ENCODE measurements at places on chromosomes 7 and 10.

GRCh38 chr10:103692952-103693811, 162.2 kb downstream of the SH3PXD2A start:
- peak; percentile 38 for DNase-seq

DNA sequence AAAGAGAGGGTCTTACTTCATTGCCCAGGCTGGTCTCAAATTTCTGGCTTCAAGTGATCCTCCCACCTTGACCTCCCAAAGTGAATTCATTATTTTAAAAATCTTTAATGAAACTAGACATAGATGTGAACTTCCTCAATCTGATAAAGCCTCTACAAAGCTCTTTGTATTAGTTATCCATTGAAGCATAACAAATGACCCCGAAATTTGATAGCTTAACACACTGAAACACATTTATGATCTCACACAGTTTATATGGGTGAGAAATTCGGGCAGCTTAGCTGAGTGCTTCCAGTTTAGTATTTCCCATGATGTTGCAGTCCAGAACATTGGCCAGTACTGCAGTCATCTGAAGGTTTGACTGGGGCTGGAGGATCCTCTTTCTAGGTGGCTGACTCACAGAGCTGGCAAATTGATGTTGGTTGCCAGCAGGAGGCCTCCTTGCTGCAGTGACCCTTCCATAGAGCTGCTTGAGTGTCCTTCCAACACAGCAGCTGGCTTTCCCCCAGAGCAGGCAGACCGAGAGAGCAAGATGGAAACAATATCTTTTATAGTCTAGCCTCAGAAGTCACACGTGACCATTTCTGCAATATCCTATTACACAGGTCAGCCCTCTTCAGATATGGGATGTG, 16.6 kb upstream of the WNT8B start:
- no peak for DNase-seq

- no peak for DNase-seq
Measured at GRCh38 chr10:4066581-4067390, 281.8 kb upstream of the KLF6 start.

GRCh38 chr7:26553582-26553981, 261.9 kb downstream of the SNX10 start:
- DNase-seq = no peak

- DNase-seq = no peak
Measured at GRCh38 chr10:11208908-11209829, 191.5 kb downstream of the CELF2 start.

- DNase-seq = no peak
Measured at GRCh38 chr10:46293228-46293627, 6.4 kb downstream of the ANTXRL start.

DNA sequence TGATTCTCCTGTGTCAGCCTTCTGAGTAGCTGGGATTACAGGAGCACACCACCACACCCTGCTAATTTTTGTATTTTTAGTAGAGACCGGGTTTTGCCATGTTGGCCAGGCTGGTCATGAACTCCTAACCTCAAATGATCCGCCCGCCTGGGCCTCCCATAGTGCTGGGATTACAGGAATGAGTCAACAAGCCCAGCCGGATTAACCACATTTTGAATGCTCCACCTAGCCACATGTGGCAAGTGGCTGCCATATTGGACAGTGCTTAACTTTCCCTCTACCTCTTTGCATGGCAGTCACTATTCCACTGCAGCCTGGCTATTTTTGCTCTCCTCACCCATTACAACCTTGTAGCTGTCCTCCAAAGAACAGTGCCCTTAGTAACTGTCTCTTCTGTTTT, 160.1 kb downstream of the GATA3 start:
- DNase-seq = no peak

DNA sequence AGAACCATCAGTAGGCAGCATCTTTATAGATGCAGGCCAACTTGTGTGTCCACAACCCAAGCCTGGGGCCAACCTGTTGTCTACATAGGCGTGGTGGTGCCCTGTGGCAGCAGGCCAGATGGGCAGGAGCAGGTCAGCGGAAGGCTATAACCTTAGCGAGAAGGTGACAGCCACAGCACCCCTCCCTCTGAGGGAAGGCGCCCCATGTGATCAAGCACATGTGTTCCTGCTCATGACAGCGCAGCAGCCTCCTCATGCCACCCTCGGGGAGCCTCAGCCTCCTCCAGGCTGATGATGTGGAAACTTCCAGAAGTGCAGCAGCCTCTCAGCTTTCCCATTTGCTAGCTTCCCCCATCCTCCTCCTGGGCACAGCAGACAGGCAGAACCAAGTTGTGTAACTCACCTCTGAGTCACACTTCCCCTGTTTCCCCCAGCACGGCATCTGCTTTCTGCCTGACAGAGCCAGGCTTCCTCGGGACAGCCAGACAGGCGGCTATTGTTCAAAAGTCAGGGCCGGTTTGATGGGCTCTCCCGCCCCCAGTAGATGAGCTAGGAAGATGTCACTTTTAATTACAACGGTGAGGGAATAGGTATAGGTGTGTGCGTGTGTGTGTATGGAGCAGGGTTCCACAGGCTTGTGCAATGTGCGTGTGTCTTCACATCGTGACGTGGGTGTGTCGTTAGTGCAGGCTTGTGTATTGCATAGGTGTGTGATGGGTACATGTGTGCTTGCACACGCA, 312.0 kb upstream of the ZMIZ1 start:
- DNase-seq = peak; percentile 43

- DNase-seq = no peak
Measured at GRCh38 chr7:112789453-112789816, 758 bp downstream of the TMEM168 start.

DNA sequence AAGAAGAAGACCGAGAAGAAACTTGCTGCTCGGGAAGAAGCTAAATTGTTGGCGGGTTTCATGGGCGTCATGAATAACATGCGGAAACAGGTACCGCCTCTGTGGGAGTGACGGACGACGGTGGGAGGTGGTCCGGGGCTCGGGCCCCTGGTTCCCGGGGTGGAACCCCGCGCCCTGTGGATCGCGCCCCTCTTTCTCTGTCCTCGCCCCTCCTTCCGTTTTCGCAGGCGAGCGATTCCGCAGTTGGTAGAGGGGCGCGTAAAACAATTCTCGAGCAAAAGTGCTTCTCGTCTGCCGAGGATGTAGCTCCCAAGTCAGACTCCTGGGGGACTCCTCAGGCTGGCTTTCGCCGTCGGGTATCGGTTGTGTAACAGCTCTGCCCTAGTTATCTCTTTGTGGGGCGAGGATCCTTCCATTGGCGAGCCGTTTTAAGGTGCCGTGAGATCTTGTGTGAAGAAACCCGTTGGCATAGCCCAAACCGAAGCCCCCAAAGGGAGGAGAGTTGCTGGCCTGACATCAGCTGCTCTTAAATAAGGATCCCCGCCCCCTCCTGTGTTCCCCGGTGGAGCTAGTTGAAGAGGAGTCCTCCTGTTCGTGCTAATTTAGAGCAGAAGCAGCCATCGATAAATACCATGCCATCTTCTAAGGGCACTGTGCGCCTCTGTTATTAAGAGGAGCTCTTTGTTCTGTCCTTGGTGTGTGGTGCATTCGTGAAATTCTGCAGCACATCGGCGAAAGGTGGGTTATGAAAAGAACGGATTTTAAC, 655 bp downstream of the KLHL7 start:
- DNase-seq = peak; percentile 75

DNA sequence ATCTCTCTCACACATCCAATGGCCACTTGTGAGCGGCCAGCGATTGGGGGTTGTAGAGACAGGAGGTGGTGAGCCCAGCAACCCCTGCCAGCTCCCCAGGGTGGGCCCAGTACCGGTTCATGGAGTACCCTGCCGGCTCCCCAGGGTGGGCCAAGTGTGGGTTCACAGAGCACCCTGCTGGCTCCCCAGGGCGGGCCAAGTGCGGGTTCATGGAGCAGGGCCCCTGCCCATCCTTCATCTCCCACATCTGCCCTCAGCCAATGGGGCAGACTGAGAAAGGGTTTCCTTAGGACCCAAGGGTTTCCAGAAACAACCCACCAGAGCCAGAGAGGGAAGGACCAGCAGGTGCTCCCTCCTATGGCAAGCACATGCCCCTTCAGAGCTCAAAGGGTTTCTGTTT, 21.4 kb upstream of the SLIT1 start:
- no peak for DNase-seq

DNA sequence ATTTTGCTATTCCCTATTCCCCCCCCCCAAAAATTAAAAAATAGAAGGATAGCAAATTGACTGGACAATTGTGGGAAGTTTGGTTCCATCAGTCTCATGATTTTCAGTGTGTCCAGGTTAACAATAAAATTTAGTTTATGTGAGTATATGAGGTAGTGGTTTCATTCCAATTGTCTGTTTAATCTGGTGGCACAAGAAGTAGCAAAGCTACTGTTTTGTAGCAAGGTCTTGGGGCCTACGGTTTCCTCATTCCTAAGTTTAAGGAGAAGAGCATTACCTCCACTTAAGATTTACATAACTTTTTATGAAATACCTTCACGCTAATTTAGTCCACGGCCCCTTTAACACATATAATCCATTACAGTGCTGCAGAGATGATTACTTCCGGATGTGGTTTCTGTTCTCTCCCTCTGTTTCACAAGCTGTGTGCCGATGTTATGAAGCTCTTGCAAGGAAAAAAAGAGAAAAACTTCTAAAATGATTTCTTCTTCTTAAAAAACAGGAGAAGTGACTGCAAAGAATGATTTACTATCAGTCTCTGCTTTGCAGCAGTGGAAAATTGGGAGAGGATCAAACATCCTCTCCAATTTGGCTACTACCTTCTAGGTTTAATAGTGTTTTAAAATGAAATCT, 32.7 kb upstream of the NPVF start:
- no peak for DNase-seq

DNA sequence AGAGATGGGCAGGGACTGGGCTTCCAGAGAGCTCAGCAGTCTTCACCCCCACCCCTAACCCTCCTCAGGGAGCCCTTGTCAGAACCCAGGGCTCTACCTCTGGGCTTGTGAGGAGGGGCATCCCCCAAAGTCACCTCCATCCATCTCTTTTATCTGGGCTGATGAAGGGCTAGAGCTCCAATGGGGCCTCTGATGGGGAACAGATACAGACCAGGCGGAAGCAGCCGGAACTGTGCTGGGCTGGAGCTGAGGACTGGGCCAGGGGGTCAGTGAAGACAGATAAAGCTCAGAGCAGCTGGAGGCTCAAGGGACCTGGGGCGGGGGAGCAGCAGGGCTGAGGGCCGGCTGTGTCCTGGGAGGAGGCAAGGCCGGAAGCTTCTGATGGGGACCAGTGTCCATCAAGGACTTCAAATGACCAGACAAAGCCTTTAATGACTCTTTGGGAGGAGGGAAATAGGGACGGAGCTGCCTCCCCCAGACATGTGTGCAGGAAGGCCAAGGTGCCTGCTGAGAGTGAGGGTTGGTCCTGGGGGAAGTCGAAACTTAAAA, 10.2 kb downstream of the KAZALD1 start:
- DNase-seq = no peak

DNA sequence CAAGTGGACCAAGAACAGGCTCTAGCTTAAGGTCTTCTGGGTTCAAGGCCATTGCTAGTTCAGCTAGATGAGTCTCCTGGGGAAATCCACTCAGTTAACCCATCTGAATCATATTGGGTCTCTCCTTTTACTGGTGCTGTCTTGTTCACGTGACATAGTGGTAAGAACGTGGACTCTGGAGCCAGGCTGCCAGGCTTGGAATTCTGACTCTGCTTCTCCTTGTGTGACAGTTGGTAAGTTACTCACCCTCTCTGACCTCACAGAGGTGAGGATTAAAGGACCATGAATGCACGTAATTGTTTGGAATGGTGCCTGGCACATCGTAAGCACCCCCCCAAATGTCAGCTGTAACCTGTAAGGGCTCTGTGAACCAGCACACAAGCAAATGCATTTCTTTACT, 9.7 kb upstream of the CALU start:
- no peak for DNase-seq

DNA sequence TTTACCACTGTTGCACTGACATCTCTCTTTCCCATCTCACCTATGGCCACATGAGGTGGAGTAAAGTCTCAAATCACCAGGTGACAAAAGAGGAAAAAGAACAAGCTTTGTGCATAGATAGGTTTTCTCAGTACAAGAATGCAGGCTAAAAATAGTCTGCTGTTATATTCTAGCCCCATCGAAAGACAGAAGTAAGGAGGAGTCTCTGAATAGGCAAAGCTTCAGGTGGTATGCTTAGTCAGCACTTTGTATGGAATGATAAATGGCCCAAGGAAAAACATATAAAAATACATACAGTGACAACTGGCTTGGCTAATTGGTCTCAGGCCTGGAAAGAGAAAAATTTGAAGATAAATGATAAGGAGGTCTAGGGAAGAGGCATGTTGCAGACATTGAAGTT, 39.6 kb upstream of the KCND2 start:
- no peak for DNase-seq

DNA sequence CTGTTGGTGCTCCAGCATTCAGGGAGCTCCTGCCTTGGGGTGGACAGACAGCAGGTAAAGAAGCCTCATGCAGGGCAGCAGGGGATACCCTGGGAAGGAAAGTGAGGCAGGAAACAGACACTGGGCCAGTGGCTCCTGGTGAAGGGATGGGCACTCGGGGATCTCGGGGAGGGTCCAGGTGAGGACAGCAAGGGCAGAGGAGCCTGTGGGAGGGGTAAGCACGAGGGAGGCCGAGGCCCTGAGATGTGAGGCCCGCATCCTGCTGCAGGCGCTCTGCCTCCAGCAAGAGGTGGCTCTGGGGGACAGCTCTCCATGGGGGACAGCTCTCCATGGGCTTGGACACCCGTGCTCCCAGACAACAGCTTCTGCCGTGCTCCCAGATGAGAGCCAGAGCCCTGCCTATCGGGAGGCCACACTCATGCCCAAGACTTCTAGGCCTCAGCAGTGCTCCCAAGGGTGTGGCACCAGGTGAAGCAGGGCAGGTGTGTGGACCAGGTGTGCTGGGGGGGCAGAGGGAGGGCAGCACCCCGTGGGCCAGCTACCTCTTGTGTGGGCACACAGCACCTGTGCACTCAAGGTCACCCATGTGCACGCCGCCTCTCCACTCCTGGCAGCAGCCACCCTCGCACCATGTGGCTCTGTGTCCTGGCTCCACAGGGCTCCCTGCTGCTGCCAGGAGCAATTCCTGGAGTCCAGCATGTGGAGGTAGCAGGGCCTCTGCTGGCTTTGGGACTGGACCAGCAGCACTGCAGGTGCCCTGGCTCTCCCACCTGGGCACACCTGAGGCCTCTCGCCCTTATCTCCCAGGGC, 93.6 kb upstream of the INSIG1 start:
- DNase-seq = no peak

GRCh38 chr10:118234683-118235082, 107.4 kb downstream of the FAM204A start:
- DNase-seq = peak; percentile 43

GRCh38 chr7:129368389-129368986, 65.7 kb upstream of the STRIP2 start:
- no peak for DNase-seq

DNA sequence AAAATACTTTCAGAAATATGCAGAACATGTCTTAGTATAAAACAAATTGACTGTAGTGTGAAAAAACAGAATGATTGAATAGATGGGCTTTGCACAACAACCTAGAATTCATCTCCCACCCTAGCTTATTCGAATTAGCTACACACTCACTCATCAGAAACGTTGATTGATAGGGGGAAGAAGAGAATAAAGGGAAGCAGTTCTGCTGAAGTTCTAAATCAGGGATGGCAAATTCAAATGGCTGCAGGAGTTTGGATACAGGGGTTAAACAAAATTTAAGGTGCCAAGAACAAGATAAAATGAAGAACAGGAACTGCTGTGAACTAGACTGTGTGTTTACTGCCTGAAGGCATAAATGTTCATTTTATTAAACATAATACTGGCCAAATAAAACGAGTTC, 9.0 kb downstream of the CD36 start:
- no peak for DNase-seq
